ENCODE measurements at places on chromosomes 5 and 9.

DNA sequence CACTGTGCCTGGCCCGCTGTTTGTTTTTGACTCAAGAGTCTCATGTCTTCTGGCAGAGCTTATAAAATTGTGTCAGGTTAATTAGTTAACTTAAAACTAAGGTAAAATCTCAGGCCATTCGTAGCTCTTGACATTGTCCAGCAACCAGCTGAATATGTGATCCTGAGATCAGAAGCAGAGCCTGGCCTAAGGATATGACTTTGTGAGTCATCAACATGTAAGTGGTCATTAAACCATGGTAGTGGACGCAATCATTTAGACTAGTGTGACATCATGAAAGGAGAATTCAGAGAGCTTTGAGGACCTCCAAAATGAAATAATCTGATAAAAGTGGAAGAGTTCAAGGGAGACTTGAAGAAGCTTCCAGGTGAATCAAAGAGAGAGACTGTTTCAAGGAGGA, 23.3 kb downstream of the SPZ1 start:
- no peak for DNase-seq

GRCh38 chr5:4730279-4730678, 409.9 kb upstream of the ADAMTS16 start:
- DNase-seq = no peak

DNA sequence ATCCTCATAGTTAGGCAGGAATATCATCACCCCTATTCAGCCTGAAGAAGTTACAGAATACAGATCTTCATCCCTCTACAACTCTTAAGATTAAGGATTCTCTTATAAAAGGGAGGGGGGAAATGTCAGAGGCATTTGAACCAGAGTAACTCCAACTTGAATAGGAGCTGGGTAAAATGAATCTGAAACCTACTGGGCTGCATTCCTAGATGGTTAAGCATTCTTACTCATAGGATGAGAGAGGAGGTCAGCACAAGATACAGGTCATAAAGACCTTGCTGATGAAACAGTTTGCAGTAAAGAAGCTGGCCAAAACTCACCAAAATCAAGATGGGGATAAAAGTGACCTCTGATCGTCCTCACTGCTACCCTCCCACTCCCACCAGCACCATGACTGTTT, 14.4 kb downstream of the FREM1 start:
- DNase-seq = no peak

GRCh38 chr9:129720865-129721545, 31.8 kb downstream of the PTGES start:
- DNase-seq = no peak
